C1 segment of cervical spinal cord (tissue), 14 donors: ENCODE measurements at places on chromosomes 11 and 22.

DNA sequence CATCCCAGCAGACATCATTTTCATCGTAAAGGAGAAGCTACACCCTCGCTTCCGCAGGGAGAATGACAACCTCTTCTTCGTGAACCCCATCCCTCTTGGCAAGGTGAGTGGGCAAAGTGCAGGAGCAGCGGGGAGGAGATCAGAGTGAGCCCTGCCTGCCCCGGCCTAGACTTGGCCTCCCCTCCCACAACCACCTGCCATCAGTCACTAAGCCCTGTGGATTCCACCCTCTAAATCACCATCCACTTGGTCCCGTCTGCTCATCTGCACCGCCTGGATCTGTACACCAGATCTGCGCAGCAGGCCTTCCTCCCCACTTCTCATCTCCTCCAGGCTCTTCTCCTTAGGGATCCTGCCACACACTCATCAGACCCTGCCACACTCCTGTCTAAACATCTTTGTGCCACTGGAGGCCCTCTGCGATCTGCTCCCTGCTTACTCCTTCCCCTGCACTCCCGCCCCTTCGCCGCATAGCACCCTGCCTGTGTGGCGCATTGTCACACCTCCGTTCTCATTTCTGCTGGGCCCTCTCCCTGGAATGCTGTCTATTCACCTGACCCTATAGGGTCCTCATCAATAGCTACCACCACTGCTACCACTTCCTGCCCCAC is 14.2 kb downstream of the UCP2 start:
- DNase-seq, result no peak

- no peak for DNase-seq
Measured at GRCh38 chr22:49670456-49671330, 157.0 kb downstream of the BRD1 start.

GRCh38 chr11:45400591-45400990 is 114.5 kb upstream of the SYT13 start:
- no peak for DNase-seq

DNA sequence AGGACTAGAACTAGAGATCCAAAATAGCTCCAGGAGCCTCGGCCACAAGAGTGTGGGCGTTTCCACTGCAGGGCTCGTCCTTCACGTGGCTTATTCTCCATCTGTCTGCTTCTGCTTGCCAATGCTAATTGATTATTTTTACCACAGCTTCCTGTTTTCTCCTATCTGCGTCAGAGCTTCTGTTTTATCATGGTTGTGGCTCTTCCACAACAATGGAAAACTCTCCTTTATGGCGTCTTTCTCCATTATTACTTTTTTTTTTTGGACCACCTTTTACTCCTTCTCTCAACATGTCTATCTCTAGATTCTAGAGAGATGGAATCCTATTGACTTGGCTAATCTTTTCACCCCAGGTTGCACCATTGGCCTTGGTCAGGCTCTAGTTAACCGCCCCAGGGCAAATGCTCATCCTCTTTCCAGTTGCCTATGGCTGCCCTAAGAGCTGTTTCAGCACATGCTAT is 25.9 kb downstream of the CAT start:
- DNase-seq, result no peak

GRCh38 chr11:66694732-66695207 is 17.1 kb upstream of the RBM4B start:
- DNase-seq, result peak; percentile 43

- DNase-seq, result no peak
Measured at GRCh38 chr11:130171534-130171933, 12.0 kb downstream of the ST14 start.

- no peak for DNase-seq
Measured at GRCh38 chr11:39205236-39205995, 2254.0 kb downstream of the LRRC4C start.

- DNase-seq, result no peak
Measured at GRCh38 chr11:125257190-125257579, 92.6 kb downstream of the PKNOX2 start.

- DNase-seq, result no peak
Measured at GRCh38 chr11:704781-705645, 1.0 kb upstream of the EPS8L2 start.

- DNase-seq, result no peak
Measured at GRCh38 chr11:24295360-24295759, 201.5 kb upstream of the LUZP2 start.

DNA sequence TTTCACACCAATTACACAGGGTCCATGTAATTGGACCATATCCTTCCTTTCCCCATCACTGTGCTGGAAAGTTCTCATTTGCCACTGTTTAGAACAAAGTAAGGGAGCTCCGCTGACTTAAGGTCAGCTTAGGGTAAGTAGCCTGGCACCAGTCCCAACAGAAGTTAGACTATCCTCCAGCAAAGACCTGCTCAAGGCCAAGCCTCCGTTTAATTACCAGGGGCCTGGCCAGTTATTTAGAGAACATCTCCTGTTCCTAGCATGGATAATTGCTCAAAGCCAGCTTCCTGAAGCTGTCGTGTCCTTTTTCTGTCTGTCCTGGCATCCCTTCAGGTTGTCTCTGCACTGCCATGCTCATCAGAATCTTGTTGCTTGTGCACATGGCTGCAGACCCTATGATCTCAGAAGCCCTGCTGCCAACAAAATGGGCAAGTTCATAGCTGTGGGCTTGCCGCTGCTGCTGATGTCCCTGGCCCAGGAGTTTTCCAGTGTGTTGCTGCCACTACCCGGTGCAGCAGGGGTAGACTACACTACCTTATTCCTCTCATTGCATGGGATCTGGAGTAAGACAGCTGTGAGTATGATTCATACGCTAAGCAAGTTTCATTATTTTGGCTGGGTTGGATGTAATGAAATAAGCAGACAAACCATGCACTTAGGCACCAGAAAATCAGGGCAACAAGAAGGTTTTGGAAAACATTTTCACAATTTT is 8.1 kb downstream of the OR8A1 start:
- no peak for DNase-seq

DNA sequence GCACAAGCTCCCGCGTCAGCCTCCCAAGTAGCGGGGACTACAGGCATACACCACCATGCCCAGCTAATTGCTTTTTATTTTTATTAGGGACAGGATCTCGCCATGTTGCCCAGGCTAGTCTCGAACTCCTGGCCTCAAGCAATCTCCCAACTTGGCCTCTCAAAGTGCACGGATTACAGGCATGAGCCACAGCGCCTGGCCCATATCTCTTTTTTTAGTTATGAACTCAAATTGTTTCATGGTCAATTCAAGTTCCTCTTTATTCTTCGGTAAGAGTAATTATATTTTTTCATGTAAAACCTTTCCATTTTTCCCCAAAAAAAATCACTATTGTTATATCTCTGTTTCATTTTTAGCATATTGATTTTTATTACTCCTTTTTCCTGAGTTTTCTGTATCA is 25.5 kb downstream of the FCHSD2 start:
- DNase-seq, result no peak

DNA sequence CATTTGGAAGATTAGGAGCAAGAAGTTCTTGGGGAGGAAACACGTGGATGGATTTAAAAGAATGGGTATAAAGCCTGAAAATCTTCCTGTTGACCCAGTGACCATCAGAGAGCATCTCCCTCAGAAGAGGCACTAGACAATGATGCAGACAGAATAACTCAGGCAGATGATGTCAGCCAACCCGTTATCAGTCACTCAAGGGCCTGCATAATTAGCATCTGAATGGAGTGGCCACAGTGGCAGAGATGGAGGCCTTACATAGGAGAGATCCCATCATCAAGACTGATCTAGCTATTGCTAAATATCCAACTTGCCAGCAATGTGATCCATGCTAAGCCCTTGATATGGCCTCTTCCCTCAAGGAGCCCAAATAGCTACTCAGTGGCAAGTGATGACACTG is 70.7 kb upstream of the CD82 start:
- DNase-seq, result no peak

DNA sequence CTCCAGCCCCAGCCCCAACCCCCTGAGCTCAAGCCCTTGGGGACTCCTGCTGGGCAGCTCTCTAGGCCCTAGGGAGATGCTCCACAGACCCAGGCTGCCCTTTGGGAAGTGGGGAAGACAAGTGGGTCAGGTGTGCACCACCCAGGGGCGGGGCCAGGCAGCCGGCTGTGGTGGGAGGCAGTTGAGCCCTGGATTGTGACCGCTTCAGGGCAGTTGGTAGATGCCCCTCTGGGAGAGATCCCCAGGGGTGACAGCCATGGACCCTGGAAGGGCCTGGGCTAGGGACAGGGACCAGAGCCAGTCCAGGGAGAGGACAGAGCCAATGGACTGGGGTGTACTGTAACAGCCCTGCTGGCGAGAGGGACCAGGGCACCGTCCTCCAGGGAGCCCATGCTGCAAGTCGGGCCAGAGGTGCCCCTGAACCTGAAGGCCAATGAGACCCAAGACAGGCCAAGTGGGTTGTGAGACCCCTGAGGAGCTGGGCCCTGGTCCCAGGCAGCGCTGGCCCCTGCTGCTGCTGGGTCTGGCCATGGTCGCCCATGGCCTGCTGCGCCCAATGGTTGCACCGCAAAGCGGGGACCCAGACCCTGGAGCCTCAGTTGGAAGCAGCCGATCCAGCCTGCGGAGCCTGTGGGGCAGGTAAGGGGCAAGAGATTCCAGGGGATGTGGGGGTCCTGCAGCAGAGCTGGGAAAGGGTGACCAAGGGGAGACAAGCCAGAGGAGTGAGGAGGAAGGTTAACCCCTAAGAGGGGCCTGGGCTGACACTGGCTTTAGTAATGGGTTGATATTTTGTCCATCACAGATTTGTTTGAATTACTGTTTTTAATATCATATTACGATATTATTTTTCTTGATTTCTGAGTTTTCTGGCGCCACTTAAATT is at the start of gene IGLL5:
IGLL5 (plus strand) TSS at position 196 of the 883 bp plus-strand sequence; CDS start at position 434, 238 bp downstream.
- DNase-seq, result no peak

DNA sequence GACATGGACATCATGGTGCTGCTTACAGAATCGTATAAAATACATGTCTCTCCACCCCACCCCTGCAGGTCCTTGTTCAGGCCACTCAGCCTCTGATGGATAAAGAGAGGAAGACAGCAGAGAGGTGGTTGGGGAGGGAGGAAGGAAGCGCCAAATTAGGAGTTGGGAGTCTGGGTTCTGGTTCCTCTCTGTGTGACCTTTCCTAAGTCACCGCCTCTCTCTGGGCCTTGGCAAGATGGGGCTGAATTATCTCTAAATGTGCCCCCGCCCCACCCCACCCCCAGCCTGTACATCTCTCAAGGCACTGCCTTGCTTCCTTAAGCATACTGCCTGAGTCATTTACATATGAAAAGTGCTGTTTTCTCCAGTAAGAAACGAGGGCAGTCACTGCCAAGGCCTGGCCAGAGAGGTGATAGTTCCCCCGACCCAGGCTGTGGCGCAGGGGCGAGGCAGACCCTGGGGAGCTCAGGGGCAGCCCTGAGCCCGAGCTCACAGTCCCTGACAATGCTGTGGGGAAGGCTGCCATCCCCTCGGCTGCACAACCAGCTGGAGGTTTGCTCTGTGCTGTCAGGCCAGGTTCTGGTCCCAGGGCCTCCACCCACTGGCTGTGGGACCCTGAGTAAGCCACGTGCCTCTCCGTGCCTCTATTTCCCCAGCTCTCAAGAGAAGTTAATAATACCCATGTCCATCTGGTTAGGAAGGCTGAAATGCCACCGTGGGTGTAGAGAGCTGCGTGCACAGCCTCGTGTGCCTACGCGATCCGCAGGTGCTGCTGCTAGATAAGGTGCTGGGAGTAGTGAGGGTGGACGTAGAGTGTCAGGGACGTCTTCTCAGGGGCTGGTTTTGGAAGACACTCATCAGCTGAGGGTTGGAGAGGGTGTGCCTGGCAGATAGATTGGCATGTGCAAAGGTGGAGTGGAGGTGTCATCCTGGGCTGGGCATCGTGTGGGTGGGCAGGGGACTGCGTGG is 55.3 kb downstream of the CACNA1I start:
- no peak for DNase-seq

DNA sequence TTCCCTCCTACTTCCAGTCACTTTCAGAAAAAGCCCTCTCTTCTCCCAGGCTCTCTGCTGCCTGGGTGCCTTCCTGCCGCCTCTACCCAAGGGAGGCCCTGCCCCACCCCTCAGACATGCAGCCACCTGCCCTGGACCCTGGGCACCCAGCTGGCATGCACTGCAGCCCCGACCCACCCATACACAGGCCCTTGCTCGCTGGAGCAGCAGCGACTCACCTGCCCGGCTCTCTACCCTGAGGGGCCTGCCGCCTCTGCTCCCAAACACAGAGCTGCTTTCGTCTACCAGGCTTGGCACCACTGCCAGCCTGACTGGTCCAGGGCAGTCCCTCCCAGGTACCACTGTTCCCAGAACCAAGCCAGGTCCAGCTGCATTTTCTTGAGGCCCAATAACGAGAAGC is 1.2 kb upstream of the TSSK2 start:
- DNase-seq, result no peak

DNA sequence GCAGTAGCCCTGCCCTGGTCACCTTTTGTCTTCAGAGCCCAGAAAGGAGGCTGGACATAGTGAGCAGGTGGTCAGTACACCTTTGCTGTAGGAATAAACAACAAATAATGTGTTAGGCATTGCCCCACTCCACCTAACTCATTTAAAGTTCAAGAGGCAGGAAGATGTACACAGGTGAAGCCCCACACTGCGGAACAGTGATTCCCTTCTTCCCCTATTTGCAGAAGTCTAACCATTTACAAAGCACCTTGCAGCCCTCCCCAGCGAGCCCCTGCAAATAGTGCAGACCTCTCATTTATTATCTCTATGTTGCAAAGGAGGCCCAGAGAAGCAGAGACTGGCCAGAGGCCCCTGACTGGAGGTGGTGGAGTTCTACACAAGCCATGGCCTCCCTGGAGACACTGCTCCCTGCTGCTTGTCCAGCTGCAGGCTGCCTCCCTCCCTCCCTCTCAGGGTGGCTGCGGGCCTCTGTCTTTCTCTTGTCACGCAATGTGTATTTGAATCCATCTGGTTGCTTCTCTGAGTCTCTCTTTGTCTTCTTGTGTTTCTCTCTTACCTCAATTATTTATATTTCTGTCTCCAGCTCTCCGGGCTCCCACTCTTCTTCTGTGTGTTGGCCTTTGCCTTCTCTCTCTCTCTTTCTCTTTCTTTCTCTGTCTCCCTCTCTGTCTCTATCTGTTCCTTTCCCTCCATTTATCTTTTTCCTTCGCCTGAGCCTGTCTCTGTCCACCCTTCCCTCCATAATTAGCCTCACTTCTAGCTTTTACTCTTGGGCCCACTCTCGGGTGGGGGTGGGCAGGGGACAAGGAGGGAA is 59.1 kb upstream of the PRDM11 start:
- peak; percentile 6 for DNase-seq

DNA sequence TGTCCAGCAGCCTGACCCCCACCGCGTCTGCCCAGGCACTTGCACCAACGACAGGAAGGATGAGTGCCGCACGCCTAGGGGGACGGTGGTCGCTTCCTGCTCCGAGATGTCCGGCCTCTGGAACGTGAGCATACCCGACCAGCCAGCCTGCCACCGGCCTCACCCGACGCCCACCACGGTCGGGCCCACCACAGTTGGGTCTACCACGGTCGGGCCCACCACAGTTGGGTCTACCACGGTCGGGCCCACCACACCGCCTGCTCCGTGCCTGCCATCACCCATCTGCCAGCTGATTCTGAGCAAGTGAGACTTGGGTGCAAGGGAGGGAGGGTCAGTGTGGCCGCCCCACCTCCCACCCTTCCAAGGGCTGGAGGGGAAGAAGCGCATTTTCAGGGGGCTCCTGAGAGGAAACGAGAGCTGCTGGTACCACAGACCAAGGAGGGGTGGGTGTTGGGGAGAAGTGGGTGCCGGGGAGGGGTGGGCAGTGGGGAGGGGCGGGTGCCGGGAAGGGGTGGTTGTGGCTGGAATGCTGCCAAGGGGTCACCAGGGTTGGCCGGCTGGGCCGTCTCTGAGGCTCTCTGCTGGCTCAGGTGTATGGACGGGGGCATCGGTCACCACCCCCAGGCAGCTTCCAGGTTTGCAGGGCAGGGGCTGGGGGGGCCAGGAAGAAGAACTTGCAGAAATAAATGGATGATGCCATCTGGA is 27.7 kb upstream of the MUC5B start:
- DNase-seq, result no peak

GRCh38 chr11:120172054-120172911 is 34.4 kb upstream of the TRIM29 start:
- DNase-seq, result peak; percentile 38

GRCh38 chr11:98107736-98108135 is 913.0 kb upstream of the CNTN5 start:
- no peak for DNase-seq
